Renal cortex interstitium (tissue), 15 donors: ENCODE measurements at places on chromosomes 6 and 20.

- peak; percentile 45 for DNase-seq
Measured at GRCh38 chr20:61608275-61609085, 356.4 kb downstream of the CDH4 start.

DNA sequence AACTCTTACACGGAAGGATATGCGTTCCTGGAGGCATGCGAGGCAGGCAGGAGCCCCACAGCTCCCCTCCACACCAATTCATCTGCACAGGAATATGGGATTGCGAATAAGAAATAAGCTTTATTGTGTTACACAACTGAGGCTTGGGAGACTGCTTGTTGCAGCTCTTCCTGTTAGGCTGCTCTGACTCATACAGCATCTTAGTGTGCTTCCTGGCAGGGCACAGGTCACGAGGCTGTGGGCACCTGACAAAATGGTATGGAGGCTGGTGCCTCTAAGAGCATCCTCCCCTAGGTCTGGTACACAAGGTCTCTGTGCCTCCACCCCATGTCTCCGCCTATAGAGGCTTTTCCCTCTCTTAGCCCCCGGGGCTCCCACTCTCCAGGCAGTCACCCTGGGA is 6.8 kb downstream of the SLC22A3 start:
- no peak for DNase-seq

DNA sequence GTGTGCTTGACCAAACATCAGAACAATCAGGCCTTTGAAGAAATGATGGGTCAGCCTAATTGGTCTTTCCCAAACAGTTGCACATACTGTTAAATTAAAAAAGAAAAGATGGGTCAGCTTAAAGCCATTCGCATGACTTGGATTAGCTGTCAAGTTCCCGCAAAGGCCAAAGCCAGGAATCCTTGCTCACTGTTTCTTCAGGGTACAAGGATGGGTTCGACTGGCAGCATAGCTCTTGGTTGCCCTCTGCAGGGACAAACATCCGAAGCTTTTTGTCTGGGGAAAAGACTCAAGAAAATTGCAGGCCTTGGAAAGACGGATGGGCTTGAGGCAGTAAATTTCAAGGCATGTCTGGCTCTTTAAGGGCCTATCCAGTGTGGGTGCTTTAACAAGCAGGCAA is 168.0 kb downstream of the HDGFL1 start:
- DNase-seq: peak; percentile 54

DNA sequence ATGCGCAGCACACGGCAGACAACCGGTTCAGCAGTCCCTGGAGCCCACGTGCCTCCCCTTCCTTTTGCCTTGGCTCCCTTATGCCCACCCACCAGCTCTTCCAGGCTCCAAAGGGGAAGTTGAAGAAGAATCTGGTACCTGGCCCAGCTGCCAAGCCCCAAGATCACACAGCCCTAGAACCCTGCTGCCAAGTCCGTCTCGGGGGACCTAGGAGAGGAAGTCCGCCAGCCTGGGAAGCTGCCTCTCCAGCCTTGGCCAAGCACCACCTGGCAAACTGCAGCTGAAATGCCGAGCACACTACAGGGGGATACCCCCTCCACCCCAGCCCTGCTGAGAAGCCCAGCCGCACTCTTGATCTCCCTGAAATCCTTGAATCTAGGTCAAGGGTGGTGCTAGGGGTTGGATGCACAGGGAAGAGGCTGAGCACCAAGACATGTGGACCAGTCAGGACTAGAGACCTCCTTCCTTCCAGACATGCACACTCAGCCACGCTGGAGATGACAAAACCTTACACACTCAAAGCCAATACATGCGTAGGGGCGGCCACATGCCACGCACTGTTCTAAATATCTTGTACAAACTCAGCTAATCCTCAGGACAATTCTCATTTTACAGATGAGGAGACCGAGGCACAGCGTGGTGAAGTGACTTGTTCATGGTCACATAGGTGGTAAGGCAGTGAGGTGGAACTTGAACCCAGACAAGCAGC is 124.1 kb downstream of the PREX1 start:
- DNase-seq: no peak

GRCh38 chr6:162728706-162729105 is 932 bp downstream of the PACRG start:
- DNase-seq: no peak

- no peak for DNase-seq
Measured at GRCh38 chr6:157091243-157091642, 232.1 kb downstream of the TMEM242 start.

DNA sequence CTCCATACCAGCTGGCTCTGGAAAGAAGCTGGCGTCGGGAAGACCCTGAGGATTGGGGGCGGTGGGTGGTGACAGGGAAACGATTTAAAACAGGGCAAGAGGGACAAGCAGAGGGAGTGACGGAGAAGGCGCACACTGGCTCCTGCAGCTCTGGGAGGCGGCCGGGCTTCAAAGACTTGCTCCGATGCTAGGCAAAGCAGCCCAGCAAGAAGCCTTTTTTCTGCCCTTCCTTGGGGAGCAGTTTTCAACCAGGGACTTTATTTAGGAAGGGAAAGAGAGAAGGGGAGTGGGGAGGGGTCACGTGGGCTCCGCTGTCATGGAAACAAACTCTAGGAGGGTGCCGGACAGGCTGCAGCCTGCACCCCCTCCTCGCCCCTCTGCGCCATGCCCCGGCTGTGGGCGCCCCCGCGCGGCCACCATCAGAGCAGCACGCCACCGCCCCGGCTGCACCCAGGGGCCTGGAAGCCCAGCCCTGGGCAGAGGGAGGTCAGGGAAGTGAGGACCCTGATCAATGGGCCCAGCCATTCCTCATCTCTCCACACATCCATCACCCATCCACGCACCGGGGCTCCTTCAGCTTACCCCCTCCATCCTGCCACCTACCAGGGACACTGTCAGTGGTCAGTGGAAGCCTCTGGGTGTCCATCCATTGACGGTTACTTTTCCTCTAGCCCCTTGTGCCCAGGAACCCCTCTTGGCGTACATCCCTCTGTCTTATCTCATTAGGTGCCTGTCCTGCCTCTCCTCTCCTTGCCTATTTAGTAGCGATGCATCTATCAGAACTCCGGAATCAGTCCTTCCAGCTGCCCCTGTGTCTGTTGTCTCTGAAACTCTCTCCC is 66.6 kb upstream of the CCDC167 start:
- no peak for DNase-seq

- DNase-seq: no peak
Measured at GRCh38 chr6:32664827-32665362, 1.6 kb downstream of the HLA-DQB1 start.

GRCh38 chr6:35439308-35439707 is 12.8 kb upstream of the FANCE start:
- DNase-seq: no peak
